ENCODE measurements at places on chromosomes 1 and 21. TPM values are rescaled to one million over a fixed set of nuclear protein-coding genes. Genes with fewer than 3 reads are reported as not detected.

CD160 gene
- polyA plus RNA-seq = not detected

KIAA0040 gene
- 1.9 TPM for polyA plus RNA-seq

DSCAM gene
- polyA plus RNA-seq = 2.3 TPM

LGR6 gene
- polyA plus RNA-seq = 0.66 TPM

ZDHHC18 gene
- polyA plus RNA-seq = 30.7 TPM

CTSS gene
- 7.8 TPM for polyA plus RNA-seq

CCDC27 gene
- 0.12 TPM for polyA plus RNA-seq

C1QC gene
- 82.6 TPM for polyA plus RNA-seq

CA14 gene
- 18.1 TPM for polyA plus RNA-seq

CDA gene
- polyA plus RNA-seq = 2.9 TPM

DENND1B gene
- polyA plus RNA-seq = 0.34 TPM

S100A8 gene
- 4.3 TPM for polyA plus RNA-seq

CFAP74 gene
- 0.93 TPM for polyA plus RNA-seq

ANGPTL3 gene
- polyA plus RNA-seq = not detected

OR6N1 gene
- polyA plus RNA-seq = not detected

HMGCS2 gene
- not detected for polyA plus RNA-seq

CELA3B gene
- not detected for polyA plus RNA-seq

RGS13 gene
- polyA plus RNA-seq = not detected

KCNK1 gene
- polyA plus RNA-seq = 31.4 TPM

DCST2 gene
- polyA plus RNA-seq = 0.81 TPM

TLCD4 gene
- polyA plus RNA-seq = 1.7 TPM

DIO1 gene
- not detected for polyA plus RNA-seq

ACTL8 gene
- not detected for polyA plus RNA-seq

AHDC1 gene
- 48.8 TPM for polyA plus RNA-seq

VASH2 gene
- polyA plus RNA-seq = 3.6 TPM

ALG14 gene
- polyA plus RNA-seq = 4.0 TPM

OR2T2 gene
- polyA plus RNA-seq = not detected

MYOC gene
- polyA plus RNA-seq = not detected

ERICH3 gene
- 2.3 TPM for polyA plus RNA-seq

ST6GALNAC3 gene
- 3.5 TPM for polyA plus RNA-seq

FCRLB gene
- polyA plus RNA-seq = 0.58 TPM

SPRR2G gene
- polyA plus RNA-seq = not detected

NR1I3 gene
- polyA plus RNA-seq = not detected

OR2M3 gene
- polyA plus RNA-seq = not detected

GBP6 gene
- polyA plus RNA-seq = not detected

SYPL2 gene
- 0.22 TPM for polyA plus RNA-seq

CD34 gene
- 29.1 TPM for polyA plus RNA-seq

OR2L3 gene
- polyA plus RNA-seq = not detected

TIE1 gene
- 13.7 TPM for polyA plus RNA-seq

SH3BP5L gene
- polyA plus RNA-seq = 40.7 TPM

S100A4 gene
- polyA plus RNA-seq = 8.1 TPM

Data from brain (organoid and tissue), 16 donors.